NCI-H2081 (cell line): ENCODE measurements at places on chromosomes 6 and 20.
A peak's percentile ranks its signal among the peaks of the same experiment; 100 is the strongest.

DNA sequence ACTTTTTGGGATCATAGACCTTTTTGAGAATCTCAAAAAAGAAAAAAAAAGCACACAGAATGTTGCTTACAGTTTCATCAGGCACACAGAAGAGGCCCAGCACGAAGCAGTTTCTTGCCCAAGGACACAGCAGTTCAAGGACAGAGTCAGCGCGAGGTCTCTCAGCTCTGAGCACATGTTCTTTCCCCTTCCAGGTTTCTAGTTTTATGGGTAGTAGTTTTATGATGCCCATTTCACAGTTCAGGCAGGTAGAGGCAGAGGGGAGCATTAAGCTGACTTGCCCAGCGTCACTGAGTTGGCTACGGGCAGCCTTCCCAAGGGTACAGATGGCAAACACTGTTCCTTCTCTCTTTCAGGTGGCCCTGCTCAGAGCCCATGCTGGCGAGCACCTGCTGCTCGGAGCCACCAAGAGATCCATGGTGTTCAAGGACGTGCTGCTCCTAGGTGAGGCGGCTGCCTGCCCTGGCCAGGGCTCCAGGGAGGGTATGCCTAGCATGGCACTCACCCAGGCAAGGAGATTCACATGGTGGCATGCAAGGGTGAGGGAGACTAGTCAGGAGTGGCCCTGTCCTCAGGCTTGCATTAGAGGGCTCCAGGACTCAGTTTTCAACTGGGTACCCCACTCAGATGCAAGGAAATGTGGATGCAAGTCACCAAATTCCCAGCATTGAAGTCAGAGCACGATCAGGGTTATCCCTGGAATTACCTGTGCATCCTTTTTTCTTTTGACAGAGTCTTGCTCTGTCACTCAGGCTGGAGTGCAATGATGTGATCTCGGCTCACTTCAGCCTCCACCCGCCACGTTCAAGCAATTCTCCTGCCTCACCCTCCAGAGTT, 57.4 kb upstream of the TTPAL start:
- DNase-seq: no peak

DNA sequence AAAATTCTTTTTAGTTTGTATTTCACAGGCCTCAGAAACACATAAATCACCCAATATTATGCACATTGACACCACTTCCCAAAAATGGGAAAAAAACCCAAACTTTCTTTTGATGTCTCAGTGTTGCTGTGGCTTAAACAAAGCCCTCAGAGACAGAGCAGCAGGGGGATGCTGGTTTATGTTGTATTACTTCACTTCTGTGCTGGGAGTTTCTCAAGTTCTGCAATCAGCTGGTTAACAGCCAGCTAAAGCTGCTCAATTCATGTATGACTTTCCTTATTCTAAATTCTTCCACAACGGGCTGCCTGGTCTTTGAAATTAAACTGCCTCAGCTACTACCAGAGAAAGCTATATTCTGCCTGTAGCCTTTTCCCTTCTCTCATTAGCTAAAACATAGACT, 5.6 kb downstream of the FILIP1 start:
- no peak for DNase-seq

DNA sequence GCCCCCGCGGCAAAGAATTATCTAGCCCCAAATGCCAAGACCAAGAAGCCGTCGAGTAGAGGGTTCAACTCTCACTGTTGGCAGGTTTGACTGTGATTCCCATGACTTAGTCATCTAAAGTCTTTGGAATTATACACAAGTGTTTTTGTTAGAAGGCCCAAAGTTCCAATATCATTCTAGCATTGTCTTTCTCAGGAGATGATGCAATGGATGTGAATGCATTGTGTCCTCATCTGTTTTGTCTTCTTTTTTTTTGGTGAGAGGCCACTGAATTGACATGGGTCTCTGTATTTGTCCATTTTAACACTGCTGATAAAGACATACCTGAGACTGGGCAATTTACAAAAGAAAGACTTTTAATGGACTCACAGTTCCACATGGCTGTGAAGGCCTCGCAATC, 290.5 kb upstream of the ZFP64 start:
- DNase-seq: no peak

- DNase-seq: no peak
Observed at GRCh38 chr6:148395583-148396101, 53.0 kb downstream of the SASH1 start.

GRCh38 chr6:170211404-170212025, 79.4 kb downstream of the DLL1 start:
- DNase-seq: no peak

DNA sequence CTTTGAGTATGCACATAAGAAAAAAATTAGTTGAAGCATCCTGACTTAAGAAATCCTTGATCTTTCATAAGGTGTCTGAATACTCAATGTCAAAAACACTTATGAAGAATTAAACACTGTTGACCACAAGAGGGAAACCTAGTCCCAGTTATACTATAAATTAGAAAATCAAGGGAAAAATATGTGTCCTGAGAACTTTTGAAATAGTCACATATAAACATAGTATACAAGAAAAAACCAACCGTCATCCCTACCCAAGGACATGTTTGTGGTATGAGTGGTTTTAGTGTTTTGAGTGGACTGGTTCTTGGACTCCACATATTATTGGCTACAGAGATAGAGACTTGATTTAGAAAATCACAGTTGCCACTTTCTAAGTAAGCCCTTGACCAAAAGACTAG, 7.6 kb upstream of the HLA-DRA start:
- DNase-seq: no peak

GRCh38 chr6:79073888-79074287, 4.2 kb downstream of the PHIP start:
- DNase-seq: no peak

- DNase-seq: no peak
Observed at GRCh38 chr6:17869753-17870050, 117.7 kb downstream of the KIF13A start.

GRCh38 chr6:49142421-49143151, 320.5 kb downstream of the MMUT start:
- peak; percentile 3 for DNase-seq

DNA sequence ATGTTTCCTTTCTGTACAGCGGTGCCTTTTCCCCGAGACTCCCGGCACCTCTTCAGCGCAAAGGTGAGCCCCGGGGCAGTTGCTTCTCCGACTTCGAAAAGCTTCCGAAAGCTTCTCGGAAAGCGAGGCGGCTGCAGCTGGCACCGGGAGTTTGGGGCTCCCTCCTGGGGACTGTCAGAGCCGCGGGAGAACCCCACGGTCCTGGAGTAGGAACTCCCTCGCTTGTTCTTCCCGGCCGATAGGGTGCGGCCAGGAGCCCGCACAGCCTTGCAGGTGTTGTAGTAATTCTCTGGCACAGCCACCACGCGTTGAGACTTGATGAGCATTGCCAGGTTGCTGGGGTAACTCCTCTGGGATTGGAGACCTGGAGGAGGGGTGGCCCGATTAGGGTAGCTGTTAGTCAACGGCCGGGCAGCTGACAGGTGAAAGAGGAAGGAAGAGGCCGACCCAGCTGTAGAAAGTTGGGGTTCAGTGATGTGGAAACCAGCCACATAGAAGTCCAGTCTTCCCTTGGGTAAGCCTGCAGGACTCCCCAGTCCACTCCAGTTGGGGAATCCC, 721 bp downstream of the KDM1B start:
- DNase-seq: peak; percentile 94

DNA sequence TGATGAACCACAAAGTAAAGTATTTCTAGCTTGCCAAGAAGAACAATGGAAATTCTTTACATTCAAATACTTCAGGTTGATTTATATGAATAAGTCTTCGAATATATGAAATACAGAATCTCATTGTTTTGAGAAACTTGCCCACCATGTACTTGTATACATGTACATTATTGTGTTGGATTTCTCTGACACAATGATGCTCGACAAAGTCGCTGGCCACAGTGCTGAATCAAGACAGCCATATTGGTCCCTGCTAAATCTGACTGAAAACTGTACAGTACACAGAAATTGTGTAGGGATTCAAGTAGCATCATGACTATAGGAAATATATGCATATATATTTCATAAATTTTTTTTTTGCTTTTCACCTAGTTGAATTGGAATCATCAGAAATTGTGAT, 13.1 kb upstream of the LIN28B start:
- DNase-seq: no peak

DNA sequence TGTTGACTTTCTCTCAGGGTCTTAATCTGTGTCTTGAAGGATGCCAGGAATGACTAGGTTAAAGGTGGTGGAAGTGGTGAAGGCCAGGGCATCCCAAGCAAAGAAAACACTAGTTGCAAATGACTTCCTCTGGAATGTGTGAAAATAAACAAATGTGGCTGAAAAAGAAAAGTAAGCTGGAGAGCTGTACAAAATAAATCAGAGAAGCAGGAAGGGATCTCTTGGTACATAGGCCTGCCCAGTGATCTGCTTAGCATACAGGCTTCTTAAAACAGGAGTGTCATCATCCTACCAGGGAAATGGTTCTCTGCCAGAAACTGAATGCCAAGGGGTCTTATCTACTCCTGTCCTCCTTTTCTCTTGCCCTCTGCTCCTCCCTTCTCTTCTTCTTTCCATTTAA, 1616.0 kb downstream of the KHDRBS2 start:
- DNase-seq: no peak
